ENCODE measurements at places on chromosomes 3 and 15.

- no peak for DNase-seq
Observed at GRCh38 chr15:95141486-95141885, 910.1 kb downstream of the MCTP2 start.

DNA sequence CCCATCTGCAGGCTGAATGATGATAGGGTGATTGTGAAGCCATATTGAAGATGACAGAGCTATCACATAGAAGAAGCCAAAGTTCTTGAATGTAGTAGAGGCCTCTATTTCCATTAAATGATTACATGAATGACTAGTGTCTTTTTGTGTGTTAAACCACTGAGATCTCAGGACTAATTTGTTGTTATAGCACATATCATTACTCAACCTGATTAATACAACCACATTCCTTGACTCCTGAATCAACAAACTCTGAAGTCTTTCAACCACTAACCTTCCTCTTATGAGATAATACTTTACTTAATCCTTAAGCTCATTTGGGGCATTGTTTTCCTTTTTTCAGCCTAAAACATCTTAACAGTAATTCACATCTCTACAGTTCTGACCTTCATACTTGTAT is 564.5 kb upstream of the ADAMTS9 start:
- DNase-seq: no peak

DNA sequence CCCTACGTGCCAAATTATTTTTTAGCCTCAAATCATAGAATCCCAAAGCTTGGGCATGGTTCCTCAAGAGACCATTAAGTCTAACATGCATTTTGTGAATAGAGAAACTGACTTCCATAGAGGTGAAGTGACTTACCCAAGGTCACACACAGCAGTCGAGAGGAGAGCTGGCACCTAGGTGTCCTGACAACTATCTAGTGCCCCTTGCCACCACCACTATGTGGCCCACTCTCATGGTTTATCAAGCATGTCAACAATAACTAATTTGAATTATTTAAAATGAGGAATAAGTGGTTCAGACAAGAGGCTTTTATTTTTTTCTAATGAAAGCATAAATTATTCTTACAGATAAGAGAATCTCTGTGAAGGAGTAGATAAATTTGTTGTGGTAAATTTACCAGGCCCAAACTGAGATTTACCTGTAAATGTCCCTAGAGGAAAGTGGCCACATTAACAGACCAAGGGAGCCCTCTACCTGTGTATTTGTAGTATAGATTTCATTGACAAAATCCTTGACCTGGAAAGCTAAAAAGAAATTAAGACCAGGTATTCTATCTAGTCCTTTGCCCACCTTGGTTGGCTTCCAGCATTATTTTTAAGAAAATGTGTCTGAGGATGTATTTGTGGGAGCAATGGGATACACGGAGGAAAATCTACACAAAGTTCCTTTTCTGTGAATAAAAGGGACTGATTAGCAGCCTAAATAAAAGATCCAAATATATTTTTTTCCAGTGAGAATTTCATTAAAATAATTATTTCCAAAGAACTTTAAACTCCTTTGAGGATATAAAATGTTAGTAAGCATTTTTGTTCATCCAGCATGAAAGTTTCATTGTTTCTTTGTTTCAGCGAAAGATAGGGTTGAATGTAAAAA is 49.1 kb downstream of the IQCH start:
- DNase-seq: no peak

DNA sequence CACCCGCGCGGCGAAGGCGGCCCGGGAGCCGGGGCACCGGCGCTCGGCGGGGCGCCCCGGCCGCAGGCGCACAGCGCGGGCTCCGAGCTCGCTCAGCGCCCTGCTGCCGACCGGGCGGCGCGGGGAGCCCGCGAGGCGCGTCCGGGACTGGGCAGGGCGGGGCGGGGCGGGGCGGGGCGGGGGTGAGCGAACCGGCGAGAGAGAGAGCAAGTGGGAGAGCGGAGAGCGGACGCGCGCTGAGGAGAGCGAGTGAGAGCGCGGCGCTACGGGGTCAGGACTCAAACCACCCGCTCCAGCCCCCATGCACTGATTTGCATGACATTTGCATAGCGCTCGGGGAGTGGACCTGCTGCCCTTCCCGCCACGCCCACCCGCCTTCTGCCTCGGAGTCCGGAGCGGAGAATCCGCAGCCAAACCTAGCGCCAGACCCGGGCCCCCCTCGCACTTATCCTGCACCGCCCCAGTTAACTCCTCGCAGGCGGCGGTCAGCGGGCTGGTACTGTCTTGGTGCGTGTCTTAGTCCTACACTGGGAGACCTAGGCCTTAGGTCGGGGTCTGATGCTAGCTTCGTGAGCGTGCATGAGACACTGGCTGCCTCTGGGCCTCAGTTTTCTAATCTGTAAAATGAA is at the start of gene MYLK:
TSS of gene MYLK (minus strand) at position 130 of the 629 bp plus-strand sequence. CDS start 90,491 bp downstream, outside the sequence.
- no peak for DNase-seq

DNA sequence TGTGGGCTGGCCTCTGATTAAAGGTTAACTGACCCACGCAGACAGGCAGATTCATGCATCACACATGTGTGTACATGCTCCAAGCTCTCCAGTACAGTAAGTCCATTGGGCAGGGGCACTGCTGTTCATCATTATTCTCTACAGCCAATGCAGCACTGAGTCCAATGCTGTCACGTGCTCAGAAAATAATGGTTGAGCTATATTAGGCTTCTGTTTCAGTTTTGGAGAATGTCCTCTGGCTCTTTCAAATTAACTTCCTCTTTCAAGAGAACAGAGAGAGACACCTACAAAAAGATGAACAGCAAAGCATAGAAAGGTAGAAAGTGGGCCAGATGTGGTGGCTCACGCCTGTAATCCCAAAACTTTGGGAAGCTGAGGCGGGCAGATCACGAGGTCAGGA is 202.6 kb downstream of the MEX3B start:
- no peak for DNase-seq
